ENCODE measurements at places on chromosomes 6 and 20. TPM values are rescaled to one million over a fixed set of nuclear protein-coding genes. Genes with fewer than 3 reads are reported as not detected.

DNA sequence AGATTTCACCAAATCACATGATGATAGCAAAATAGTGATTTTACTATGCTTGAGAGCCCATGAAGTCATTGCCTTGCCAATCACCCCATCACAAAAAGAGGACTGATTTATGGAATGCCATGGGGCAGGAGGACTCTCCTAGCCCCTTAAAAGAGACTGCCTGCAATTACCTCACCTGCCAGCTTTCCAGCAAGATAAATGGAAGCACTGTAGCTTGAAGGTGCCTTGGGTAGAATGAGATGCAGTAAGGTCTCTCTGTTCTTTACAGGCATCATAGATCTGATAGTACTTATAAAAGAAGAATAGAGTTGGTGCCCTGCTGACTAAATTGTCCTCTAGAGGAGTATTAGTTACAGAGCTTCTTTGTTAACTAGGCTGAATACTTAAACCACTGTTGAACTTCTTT is 242.3 kb downstream of the TMEM242 start:
- H3K27me3 ChIP-seq, result no peaks in the 10 kb centered on the region
- no peak overlapping the region for H3K4me3 ChIP-seq
- no peak overlapping the region for H3K27ac ChIP-seq
- peaks cover 15% of the 10 kb centered on the region for H3K36me3 ChIP-seq
- no peaks in the 10 kb centered on the region for H3K4me1 ChIP-seq
- no peak for DNase-seq

Gene AGPAT4
- total RNA-seq, result 1.3 TPM

- no peak for DNase-seq
- H3K27me3 ChIP-seq, result no peaks in the 10 kb centered on the region
- H3K27ac ChIP-seq, result no peak overlapping the region
- no peaks in the 10 kb centered on the region for H3K4me1 ChIP-seq
- H3K4me3 ChIP-seq, result no peak overlapping the region
- H3K36me3 ChIP-seq, result no peaks in the 10 kb centered on the region
Measured at GRCh38 chr20:4234128-4234527, 218.8 kb upstream of the RNF24 start.

Gene TULP1
- total RNA-seq, result not detected

- H3K4me1 ChIP-seq, result no peaks in the 10 kb centered on the region
- H3K36me3 ChIP-seq, result no peaks in the 10 kb centered on the region
- H3K4me3 ChIP-seq, result no peak overlapping the region
- H3K27ac ChIP-seq, result no peak overlapping the region
- no peaks in the 10 kb centered on the region for H3K27me3 ChIP-seq
Measured at GRCh38 chr6:152946995-152947394, 35.8 kb downstream of the FBXO5 start.

Gene ZNF334
- total RNA-seq, result 2.3 TPM

Gene TNF
- total RNA-seq, result not detected
